ENCODE measurements at places on chromosomes 4 and X.

DNA sequence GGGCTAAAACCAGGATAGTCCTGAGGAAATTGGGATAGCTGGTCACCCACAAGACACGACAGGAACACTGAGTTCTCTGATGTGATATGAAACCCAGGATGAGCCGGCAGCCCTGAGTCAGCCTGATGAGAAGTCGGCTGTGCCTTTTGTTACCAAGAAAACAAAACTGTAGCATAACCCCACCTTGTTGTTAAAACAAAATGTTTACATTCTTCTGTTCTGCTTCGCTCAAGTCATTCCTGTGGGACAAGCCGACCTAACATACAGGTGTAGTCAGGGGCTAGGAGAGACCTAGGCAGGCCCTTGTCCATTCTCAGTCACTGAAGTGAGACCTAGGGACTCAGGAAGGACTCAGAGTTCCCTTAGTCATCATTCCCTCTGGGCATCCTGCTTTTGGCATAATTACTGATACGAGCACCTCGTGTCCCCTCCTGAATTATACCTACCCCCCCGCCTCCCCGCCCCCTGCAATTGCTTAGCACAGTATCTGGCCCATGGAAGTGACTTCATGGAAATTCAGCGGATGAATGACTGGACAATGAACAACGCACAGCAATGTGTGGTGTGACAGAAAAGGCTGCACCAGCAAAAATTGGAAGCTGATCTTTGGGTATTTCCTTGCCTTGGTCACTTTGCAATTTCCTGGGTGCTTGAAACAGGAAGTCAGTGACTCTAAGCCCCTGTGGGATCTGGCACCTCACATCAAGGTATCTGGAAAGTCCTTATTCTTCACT lies 31.9 kb upstream of the TLR2 start:
- DNase-seq, result no peak

DNA sequence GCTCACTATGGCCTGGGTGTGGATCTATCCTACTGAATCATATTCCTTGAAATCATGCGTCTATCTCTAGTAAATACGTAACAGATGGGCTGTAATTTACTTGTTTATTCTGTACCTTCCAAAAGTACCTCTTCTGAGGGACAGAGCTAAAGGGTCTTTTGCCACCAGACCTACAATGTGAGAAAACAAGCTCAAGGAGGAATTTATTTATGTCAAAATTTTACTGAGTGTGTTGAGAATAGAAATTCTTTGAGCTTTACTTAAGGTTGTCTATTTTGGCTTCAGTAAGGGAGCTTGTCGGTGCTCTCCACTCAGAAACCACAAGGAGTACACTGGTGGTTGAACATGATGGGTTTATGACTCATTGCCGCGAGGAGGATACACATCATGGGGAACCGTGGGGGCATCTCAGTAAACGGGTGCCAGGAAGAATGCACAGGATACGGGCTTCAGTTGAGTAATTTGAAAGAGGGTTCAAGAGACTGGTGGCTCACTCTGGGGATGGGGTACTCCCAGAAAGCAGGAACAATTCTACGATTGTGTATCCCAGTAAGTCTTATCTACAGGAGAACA lies 3.0 kb downstream of the ANK2 start:
- no peak for DNase-seq

DNA sequence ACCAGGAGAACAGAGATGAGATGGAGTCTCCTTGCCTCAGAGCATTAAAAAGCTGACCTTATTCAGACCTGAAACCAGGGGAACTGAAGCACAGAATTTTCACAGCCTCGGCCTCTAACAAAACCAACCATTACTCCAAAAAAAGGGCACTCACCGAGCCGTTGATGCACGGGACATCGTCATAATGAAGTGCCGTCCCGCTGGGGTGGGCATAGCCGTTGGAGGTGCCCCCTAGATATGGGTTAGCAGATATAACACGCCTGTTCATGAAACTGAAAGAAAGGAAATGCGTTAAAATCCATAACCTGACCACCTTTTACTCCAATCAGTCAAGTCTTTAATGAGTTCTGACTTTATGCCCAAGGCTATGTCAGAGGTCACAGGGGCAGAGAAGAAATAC lies 153.6 kb downstream of the AFAP1 start:
- DNase-seq, result no peak

GRCh38 chr4:53702334-53703266 lies 111.3 kb upstream of the LNX1 start:
- no peak for DNase-seq

- no peak for DNase-seq
Measured at GRCh38 chr4:54526560-54526959, 131.2 kb upstream of the KIT start.

GRCh38 chr4:143262838-143263237 lies 73.8 kb upstream of the GAB1 start:
- no peak for DNase-seq

- DNase-seq, result no peak
Measured at GRCh38 chr4:14924812-14925344, 77.4 kb upstream of the CPEB2 start.

DNA sequence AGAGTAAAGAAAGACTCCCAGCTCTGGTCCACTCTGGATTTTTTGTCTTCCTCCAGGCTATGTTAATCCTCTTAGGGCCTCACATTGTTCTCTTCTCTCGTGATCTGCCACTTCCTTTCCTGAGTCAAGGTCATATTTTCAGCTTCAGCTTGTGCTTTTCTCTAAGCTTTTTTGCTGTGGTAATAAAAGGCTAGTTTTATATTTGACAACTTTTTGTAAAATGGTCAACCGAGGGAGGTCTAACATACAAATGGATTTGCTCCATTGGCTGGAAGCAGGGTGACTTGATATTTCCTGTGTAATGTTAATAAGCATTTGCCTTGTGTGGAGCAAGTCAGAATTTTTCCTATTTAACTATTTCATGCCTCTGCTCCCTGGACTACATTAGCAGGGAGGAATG lies 239.7 kb downstream of the RAB28 start:
- DNase-seq, result no peak

DNA sequence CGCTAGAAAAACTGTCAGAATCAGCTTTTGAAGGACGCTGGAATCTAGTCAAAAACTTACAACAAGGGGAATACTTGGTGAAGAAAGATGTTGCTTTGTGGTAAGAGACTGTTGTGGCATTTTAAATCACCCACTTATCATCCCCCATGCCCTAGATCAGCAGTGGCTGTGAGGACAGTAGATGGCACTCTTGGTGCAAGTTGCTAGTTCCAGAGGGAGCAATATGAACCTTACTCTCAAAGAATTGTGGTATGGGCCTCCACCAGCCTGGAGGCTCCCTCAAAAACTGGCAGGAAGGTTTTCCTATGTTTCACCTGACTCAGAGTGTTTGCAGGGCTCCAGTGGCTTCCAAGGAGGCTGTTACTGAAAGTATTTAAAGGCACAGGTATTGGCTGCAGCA lies 37.7 kb upstream of the SLC16A2 start:
- no peak for DNase-seq
